Osteoblast (primary cell): ENCODE measurements at places on chromosomes 7 and 10. TPM values are rescaled to one million over a fixed set of nuclear protein-coding genes. Genes with fewer than 3 reads are reported as not detected.

Gene ZNF467
- total RNA-seq, result not detected in 2 replicates

Gene ZNF22
- 13.8 and 14.4 TPM in 2 replicates for total RNA-seq

GRCh38 chr10:13892001-13892491 lies 305.3 kb downstream of the PRPF18 start:
- DNase-seq, result no peak

DNA sequence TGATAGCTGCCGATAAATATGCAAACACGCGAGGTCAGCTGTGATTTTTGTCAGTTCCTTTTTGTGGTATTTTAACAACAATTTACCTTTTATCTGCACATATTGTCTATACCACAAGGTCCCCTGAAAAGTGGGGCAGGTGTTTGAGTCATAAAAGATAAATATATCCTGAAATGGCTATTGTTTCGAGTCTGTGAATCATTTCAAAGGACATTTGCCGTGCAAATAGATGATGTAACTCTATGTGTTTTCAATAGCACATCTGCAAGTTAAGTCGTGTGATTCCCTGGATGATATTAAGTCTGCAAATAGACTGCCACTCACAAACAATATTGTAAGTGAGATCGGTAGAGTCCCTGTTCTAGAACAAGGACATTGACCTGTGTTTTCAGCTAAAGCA lies 193.0 kb upstream of the PITRM1 start:
- DNase-seq, result no peak

DNA sequence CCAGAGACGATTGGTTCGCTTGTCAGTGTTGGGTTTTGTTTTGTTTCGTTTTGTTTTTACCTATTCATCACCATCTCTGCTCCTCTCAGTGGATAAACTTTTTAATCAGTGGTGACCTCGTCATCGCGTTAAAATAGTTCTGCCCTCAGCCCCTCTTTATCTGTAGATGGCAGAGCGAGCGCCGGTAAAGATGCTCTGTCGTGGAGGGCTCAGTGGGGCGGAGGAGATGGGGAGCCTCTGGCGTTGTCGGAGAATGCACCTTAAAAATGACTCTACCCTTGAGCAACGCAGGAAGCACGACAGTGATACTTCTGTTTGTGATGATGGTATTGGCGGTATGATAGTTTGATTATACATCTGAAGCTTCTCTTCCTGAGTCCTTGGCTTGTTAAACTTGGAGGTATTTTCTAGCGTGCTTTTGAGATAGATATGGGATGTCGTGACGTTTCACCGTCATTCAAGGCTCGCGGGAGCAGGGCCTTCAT lies 554 bp downstream of the CSGALNACT2 start:
- DNase-seq, result peak; percentile 82

DNA sequence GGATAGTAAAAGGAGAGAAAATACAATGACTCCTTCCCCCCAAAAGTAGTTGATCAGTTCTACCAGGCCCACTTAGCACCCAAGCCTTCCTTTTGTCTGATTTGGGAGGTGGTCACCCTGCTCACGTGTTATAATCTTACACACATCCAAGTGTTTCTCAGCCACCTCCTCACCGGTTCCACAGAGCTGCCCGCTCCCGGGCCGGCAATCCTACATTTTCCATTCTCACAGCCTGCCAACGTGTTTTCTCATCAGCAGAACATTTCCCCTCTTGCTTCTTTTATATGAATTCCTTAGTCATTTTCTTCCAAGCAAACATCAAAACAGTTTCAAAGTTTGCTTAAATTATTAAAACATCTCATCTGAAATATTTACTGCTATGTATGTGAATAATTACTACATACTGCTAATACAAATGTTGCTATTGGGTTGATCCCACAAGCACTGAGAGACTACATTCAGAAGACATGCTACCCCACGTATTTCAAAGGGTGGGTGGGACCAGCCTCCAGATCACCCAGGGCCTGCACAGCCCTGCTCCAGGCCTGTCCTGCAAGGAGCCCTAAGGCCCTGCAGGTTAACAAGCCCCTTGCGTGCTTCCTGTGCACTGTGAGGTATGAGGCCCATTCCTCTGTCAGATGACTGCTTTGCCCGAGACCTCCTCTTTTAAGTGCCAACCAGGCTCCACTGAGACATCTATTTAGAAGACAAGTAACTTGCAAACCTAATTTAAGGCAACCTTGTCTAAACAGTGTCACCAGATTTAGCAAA lies 75.3 kb downstream of the GRB10 start:
- DNase-seq, result no peak

DNA sequence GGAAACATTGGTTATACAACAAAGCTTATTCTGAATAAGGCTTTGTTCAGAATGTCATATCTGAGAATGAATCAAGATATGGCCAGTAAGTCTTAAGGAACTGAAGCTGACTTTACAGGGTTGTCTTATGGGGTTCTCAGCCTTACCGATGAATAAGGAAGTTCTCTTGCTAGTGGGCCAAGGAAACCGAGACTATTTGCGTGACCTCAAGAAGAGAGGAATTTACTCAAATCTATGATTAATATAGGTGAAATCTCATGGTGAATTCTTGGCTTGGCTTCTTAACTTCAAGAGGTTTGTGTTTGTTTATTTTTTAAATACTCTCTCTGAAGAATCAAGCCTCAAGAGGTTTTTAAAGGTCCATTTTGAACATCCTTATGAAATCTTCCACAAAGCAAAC lies 4.7 kb upstream of the MRLN start:
- no peak for DNase-seq

GRCh38 chr10:56585447-56586171 lies 224.6 kb upstream of the ZWINT start:
- DNase-seq, result no peak

- DNase-seq, result no peak
Observed at GRCh38 chr7:69885431-69885830, 287.2 kb downstream of the AUTS2 start.
